LoVo (cell line): ENCODE measurements at places on chromosomes 3 and 15.
A peak's percentile ranks its signal among the peaks of the same experiment; 100 is the strongest.

DNA sequence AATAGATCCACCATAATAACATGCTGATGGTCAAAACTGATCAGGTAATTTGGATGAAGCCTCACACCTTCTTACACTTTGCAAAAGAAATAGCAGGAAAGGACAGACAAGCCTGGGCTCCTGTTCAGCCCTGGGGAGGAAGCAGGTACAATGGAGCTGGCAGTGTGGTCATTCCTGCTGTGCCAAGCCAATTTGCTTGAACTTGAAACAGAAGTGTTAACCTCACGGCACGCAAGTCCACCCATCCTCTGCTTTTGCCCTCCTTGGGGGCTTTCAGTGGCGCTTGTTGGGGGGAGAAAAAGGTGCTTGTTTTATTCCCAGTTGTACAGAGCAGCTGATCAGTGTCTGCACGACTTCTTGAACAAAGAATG is 36.8 kb upstream of the RFTN1 start:
- no peak for DNase-seq

DNA sequence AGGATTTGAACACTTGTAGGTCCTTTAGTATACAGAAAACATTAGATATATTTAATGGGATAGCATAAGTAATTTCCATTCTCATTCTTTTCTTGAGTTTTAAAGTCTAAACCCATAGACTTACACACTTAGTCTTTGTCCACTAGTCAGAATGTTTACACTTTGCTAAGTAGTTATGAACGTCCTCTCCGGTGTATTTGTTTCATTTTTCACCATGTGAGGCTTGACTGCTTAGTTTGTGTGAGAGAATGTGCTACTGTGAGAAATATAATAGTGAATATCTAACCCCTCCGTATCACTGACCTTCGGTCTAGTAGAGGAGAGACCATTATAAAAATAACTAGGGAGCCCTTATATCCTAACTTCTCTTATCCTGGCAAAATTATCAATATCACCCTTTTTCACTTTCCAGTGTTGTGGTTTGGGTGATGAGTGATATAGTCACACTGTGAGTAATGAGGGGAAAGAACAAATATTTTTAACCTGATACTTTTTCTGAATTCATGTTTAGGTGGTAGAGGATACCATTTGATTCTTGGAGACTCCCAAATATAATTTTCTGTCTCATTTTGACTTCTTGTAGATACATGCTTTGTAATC is 122.4 kb downstream of the UBE2E2 start:
- DNase-seq = no peak

GRCh38 chr15:89002281-89002761 is 85.9 kb upstream of the ABHD2 start:
- DNase-seq = no peak

DNA sequence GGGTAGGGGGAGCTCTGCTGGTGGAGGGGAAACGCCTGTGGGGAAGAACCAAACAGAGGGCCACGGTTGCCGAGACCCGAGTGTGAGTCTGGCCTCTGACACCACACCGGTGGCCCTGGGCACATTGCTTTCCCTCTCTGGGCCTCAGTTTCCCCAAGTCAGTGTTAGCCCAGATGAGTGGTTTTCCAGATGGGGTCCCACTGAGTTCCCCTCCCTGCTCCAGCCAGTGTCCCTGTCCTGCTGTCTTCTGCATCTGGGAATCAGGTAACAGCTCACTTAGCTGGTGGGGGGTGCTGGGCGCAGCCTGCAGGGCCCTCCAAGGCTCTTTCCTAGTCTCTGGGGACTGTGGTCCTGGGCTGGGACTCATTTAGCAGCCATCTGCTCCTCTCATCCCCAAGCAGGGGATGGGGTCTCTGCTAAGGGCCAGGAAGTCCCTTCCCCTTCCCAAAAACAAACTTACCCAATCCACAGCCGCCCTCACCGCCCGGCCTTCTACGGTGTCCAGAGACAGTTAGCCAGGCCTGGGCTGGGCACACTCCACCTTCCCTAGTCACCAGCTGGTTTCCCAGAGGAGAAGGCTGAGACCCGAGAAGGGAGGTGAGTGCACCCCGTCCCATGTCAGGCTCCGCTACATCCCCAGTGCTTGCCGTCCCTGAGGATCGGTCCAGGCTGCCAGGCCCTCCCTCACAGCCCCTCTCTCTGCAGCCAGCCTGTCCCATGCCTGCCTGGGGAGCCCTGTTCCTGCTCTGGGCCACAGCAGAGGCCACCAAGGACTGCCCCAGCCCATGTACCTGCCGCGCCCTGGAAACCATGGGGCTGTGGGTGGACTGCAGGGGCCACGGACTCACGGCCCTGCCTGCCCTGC is 676 bp downstream of the GP9 start:
- no peak for DNase-seq

- DNase-seq = no peak
These were observed 263.6 kb downstream of the GABRG3 start for GRCh38 chr15:27234593-27234992.

DNA sequence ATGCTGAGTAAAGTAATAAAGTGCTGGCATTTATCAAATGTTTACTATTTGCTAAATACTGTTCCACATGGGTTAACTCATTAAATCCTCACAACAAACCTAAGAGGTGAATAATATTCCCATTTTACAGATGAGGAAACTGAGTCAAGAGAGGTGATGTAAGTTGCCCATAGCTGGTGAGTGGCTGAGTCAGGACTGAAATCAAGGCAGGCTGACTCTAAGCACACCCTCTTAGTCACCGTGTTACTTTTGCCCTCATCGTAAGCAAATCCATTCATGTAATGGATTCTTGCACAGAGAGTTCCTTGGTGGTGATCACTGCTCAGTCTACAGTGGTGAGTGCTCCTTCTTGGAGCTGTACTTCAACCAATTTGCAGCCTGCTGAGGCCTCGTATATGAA is 28.9 kb upstream of the PTX3 start:
- DNase-seq = no peak

GRCh38 chr15:82918607-82919230 is 33.8 kb downstream of the HOMER2 start:
- DNase-seq = no peak

DNA sequence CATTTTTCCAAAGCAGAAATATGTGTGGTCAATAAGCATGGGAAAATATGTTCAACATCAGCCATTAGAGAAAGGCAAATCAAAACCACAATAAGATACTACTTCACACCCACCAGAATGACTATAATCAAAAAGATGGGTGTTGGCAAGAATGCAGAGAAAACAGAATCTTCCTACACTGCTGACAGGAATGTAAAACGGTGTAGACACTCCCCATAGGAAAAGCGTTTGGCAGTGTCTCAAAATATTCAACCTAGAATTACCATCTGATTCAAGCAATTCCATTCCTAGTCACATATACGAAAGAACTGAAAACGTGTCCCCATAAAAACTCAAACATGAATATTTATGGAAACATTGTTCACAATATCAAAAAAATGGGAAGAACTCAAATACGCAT is 123.3 kb downstream of the ADAMTS17 start:
- DNase-seq = no peak

- no peak for DNase-seq
These were observed 216.7 kb downstream of the IL20RB start for GRCh38 chr3:137174514-137174913.

DNA sequence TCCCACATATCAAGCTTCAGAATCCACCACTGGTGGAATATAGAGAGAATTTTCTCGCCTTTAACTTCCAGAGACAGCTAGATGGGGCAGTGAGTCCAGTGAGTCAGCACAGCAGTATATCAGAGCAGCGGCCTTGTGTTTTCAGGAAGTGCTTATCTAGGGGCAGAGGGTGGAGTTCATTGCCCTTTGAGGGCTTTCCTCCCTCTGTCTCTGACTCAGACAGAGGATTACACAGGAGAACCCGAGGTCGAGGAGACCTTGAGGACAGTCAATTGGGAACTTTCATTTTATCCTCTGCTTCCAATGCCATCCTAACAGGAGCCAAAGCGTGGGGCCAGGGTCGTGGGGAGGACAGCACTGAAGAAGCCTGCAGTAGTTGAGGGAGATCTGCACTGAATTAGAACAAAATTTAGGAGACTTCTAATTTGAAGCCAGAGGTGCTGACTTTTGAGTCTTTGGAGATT is 109.6 kb upstream of the UMPS start:
- peak; percentile 84 for DNase-seq

DNA sequence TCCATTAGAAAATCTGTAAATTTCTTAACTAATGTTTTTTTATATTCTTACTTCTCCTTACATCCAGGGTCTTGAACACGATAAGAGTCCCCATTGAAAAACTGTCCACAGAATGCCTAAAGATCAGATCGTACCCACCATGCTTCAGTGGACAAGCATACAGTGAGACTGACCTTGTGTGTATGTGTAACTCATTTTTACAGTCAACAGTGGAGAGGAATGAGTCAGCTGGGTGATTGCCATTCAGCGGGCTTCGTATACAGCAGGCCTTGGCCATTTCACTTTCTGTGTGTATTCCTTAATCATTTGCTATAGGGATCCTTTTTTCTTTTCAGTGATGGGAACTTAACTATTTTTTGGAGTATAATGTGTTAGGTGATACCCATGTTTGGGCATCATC is 10.6 kb downstream of the PARP14 start:
- DNase-seq = no peak

- DNase-seq = peak; percentile 85
These were observed 14.5 kb downstream of the RLBP1 start for GRCh38 chr15:89206908-89207331.

DNA sequence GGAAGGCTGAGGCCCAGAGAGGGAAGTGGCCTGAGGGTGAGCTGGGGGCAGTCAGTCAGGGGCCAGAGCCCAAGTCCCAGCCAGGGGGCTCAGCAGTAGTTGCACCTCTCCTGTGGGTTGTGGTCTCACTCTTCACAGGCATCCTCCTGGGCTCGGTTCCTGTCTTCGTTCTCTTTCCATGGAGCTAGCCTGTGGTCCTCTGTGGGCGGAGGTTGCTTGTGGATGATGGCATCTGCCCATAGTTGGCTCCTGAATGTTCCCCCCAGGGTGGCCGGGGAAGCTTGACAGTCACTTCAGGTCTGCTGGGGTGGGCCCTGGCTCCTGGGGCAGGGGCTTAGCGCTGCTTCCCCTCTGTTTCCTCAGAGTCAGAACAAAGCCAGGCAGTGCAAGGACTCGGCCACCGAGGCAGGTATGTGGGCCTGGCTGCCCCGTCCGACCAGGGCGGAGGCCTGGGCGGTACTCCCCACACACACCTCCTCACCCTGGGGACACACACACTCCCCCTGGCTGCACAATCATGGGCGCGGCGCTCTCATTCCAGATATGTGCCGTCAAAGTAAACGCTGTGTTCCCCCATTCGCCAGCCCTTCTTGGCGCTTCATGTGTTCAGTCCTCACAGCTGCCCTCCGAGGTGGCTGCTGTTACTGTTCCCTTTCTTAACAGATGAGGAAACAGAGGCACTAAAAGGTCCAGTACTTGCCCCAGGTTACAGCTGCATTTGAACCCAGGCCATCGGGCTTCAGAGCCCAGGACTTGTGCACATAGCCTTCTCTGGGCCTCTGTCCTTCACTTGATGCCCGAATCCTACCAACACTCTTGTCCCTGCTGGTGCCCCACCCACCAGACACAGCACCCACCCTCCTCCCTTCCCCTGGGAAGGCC is 34.5 kb downstream of the PSTPIP1 start:
- DNase-seq = no peak

GRCh38 chr3:112560307-112560706 is 1.5 kb downstream of the ATG3 start:
- no peak for DNase-seq

DNA sequence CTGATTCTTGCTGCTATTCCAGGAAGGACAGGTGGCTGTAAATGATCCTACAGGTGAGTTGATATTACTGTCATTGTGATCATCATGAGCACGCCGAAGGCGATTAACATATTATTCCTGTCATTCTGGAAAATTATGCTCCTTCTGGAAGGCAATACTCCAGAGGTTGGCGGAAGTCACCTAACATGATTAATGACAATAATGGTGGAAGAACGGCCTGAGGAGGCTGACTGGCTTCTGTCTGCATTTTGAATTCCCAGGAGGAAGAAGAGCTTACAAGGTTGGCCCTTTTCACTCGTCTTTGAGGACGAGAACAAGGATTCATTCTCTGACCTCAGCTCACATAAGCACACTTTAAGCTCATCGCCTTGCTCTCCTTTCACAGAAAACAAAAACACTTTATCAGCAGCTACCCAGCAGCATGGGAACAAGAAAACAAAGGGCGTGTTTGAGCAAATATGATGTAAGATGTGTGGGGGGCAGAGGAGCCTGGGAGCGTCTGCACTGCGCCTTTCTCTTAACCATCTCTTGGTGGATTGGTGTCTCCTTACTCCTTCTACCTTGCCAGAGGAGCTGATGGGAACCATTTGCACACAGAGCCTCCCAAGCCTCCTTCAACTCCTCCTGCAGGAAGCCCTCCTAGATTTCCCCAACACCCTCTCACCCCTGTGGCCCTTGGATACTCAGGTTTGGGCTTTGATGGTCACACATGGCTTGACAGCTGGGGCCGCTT is 23.0 kb downstream of the ACSBG1 start:
- no peak for DNase-seq

GRCh38 chr15:29747837-29748417 is 74.3 kb downstream of the TJP1 start:
- DNase-seq = no peak

GRCh38 chr3:122167630-122168029 is 15.8 kb upstream of the CASR start:
- no peak for DNase-seq

DNA sequence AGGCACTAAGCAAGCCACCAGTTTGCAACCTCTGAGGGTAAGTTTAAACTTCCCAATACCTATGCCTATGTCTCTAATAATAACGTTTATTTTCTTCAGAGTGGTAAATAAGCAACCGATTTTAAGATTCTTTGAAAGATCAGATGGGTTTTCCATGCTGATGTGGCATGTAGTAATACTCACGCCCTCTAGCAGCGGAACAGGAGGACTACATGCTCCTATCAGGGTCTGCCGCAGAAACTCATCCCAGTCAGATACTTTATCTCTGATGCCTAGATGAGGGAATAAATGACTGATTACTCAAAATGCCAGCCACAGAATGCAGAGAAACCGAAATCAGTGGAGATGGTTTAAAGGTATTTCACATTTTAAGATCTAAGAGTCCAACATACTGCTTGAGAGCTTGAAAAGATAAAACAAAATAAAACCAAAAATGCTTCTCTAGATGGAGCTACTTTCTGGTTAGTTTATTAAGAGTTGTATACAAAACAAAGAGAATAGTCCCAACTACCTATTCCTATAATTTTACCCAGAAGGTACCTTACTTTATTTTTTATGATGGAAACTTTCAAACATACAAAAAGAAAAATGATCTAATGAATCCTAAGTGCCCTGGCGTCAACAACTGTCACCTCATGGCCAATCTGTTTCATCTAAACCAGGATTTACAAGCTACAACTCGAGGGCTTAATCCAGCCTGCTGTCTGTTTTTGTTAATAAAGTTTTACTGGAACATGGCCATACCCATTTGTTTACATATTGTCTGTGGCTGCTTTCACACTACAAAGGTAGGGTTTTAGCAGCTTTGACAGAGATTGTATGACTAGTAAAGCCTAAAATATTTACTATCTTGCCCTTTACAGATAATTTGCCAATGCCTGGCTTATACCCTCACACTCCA is 37.5 kb upstream of the STIMATE start:
- DNase-seq = peak; percentile 40

- DNase-seq = no peak
These were observed 127.2 kb upstream of the IL12A start for GRCh38 chr3:159861369-159861987.

GRCh38 chr3:39548282-39548681 is 80.8 kb downstream of the MOBP start:
- no peak for DNase-seq

GRCh38 chr3:183490653-183491052 is 62.2 kb upstream of the MCF2L2 start:
- peak; percentile 63 for DNase-seq
